ENCODE measurements at places on chromosomes 4 and X.

DNA sequence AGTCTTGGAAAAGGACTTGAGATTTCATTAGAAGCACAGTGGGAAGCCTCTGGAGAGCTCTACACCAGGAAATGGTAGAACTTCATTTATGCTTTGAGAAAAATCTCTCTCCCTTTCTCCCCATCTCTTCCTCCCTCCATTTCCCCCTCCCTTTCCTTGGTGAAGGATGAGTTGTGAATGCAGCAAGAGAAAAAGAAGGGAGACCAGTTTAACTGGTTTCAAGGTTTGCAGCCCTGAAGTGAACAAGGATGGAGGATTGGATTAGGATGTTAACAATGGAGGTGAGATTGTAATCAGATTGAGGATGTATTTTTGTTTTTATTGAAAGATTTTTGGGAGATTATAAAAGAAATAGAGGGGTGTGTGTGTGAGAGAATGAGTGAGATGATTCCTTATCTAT lies 99.5 kb downstream of the ANK2 start:
- no peak for DNase-seq

DNA sequence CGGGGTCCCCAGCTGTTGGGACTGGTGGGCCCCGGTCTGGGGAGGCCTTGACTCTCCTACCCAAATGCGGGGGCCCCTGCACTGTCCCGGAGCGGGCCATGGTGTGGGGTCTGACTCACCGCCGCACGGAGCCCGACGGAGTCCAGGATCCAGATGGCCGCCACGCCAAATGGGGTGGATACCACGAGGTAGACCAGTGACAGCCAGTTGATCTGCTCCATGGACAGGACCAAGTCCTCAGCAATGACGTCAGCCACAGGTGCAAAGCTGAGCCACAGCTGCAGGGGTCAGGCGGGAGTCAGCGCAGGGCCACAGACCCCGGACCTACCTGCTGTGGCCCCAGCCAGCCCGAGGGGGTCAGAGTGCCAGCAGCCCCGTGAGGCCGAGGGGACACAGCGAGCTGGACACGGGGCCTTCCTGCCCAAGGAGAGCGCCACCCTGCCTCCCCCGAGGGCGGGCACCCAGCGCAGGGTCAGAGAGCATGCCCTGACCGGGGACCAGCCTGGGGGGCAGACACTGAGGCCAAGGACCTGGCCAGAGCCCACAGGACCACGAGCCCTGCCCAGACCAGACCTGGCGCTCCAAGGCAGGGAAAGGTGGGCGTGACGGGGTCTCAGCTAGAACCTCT lies 2.4 kb downstream of the SLC49A3 start:
- no peak for DNase-seq

DNA sequence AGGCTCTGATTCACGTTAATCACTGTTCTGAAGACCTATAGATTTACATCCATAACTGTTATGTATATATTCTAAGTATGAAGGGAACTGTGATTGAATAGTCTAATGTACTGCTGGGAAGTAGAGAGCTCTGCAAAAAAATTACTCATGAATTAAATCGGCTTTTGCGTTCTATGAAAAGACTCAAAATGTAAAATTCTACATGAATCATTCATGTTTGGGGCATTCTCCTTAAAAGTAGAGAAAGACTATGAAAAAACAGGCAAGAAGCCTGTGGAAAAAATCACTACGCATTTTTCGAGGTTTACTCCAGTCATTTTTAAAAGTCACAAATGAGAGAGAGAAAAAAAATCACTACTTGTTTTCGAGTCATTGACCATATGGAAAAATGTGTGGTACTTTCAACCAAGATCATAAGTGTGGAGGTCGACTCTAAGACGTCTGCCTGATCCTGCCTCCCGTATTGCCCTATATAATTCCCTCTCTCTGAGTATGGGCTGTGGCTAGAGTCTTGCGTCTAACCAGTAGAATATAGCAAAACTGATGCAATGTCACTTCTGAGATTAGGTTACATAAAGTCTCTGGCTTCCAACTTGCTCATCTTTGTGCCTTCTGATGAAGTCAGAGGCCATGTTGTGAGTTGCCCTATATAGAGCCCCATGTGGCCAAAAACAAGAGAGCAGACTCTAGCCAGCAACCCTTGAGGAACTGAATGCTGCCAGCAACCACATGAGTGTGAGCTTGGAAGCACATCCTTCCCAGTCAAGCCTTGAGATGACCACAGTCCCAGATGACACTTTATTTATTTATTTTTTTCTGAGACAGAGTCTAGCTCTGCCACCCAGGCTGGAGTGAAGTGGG lies 32.1 kb upstream of the VEGFD start:
- no peak for DNase-seq

DNA sequence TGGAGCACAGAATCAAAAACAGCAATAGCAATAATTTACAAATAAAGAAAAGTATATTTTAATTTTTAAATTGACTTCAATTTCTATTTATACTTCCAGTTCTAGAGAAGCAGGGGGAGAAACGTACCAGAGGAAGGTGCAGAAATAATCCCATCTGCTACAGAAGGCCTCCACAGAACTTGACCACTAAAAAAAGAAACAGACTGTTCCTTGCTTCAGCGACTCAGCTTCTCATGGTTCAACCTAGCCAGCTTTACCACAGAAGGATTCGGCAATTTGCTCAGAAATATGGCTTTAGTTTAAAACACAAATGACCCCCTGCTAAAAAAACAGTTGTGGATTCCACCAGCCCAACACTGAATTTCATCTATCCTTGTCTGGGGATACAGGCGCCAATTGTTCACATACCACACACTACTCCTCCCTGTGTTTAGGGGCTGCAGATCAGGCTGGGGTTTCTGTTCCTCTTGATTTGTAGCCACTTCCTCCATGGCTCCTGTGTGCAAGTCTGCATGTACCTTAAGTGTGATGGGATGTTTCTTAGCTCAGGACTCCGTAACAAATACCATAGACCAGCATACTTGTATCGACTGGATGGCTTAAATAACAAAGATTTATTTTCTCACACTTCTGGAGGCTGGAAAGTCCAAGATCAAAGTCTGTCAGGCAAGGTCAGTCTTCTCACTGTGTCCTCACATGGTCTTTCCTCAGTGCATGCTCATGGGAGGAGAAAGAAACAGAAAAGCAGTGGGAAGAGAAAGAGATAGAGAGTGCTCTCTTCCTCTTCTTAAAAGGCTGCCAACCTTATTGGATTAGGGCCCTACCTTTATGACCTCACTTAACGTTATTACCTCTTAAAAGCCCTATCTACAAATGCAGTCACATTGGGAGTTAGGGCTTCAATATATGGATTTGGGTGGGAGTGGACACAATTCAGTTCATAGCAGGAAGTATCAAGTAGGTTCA lies 79.1 kb downstream of the AMOT start:
- DNase-seq: no peak

- no peak for DNase-seq
Observed at GRCh38 chr4:83947830-83948193, 411.9 kb downstream of the GPAT3 start.

DNA sequence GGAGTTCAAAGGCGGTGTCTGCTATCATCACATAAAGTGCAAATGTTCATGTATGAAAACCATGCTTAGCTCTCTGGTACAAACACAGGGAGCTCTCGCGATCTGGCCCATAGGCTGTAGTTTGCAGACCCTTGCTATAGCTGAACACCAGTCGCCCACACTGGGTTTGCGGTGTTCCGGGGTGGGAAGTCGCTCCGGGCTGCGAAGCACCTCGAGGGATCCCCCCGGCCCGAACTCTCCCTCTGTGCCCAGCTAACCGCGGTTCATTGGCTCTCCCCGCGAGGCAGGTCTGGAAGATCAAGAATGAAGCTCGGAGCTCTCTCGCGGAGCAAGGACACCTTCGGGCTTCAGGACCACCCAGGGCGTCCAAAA lies 341 bp upstream of the PRPS2 start:
- DNase-seq: no peak

DNA sequence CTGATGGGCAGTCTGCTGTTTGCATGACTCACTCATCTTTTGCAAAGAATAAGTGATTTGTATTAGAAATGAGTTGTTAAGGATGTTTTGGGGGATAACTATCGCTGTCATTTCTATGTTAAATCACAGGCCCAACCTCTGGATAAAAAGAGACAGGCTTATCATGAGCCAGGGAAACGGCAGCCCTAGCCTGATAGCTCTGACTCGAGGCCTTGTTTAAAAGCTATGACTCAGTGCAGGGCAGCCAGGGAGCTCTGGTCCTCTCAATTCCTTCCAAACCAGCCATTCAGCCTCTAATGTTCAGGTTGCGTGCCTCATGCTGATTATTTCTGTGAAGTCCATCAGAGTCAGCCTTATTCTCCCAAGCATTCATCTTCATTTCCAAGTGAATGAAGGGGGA lies 305.9 kb upstream of the HAND2 start:
- DNase-seq: no peak

GRCh38 chr4:112509243-112510141 lies 6.5 kb downstream of the NEUROG2 start:
- no peak for DNase-seq

- no peak for DNase-seq
Observed at GRCh38 chrX:7233580-7234406, 85.8 kb upstream of the PUDP start.

DNA sequence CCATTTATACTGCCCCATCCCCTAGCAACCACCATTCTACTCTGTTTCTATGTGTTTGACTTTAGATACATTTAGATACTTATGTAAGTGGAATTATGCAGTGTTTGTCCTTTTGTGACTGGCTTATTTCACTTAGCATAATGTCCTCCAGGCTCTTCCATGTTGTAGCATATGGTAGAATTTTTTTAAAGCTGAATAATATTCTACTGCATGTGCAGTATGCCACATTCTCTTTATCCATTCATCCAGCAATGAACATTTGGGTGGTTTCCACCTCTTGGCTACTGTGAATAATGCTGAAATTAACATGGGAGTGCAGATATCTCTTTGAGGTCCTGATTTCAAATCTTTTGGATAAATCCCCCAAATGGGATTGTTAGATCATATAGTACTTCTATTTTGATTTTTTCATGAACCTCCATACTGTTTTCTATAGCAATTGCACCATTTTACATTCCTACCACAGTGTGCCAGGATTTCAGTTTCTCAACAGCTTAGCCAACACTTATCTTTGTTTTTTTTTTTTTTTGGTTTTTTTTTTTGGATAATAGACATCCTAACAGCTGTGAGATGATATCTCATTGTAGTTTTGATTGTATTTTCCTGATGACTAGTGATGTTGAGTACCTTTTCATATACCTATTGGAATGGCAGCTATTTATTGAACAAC lies 105.9 kb upstream of the LNX1 start:
- DNase-seq: no peak

DNA sequence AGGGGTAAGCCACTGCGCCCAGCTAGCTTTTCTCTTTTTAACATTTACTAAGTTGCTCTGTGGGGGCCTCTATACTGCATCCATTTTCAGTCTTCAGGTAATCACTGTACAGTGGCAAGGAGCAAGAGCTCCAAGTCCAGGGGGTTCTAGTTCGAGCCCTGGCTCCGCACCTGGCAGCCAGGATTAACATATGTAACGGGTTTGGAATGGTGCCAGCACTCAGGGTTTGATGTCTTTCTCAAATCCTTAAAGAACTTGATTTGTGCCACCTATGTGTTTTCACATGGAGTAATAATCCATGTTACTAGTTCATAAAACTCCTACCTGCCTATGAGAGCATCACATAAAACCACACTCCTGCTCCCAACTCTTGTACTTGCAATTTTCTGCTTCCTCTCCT lies 4.5 kb downstream of the GRPEL1 start:
- no peak for DNase-seq

- DNase-seq: no peak
Observed at GRCh38 chrX:24979081-24979480, 36.7 kb downstream of the ARX start.

DNA sequence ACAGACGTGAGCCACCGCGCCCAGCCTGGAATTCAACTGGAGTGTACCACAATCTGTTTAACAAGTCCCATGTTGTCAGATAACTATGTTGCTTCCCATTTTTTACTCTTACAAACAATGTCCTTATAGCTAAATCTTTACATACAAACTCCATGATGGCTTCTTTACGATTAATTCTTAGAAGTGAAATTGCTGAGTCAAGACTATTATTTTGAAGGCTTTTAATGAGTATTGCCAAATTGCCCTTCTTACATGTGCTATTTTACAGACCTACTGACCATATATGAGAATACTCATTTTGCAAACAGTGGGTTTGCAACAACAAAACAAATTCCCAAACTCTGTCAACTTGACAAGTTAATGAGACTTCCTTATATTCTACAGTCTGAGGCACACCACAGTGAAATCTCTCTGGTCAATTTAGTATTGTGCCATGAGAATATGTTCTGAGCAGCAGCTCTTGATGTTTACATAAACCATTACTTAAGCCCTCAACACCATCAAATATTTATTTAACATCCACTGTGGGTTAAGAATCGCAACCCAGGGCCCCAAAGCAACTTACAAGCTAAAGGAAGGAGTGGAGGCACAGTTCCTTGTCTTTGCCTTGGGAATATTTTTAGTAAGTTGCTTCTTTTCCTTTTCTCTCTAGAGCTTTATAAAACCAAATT lies 128.5 kb downstream of the SPRY1 start:
- DNase-seq: no peak

- no peak for DNase-seq
Observed at GRCh38 chrX:134115270-134115669, 121.7 kb upstream of the CCDC160 start.
